ENCODE measurements at places on chromosomes 3 and 15.

DNA sequence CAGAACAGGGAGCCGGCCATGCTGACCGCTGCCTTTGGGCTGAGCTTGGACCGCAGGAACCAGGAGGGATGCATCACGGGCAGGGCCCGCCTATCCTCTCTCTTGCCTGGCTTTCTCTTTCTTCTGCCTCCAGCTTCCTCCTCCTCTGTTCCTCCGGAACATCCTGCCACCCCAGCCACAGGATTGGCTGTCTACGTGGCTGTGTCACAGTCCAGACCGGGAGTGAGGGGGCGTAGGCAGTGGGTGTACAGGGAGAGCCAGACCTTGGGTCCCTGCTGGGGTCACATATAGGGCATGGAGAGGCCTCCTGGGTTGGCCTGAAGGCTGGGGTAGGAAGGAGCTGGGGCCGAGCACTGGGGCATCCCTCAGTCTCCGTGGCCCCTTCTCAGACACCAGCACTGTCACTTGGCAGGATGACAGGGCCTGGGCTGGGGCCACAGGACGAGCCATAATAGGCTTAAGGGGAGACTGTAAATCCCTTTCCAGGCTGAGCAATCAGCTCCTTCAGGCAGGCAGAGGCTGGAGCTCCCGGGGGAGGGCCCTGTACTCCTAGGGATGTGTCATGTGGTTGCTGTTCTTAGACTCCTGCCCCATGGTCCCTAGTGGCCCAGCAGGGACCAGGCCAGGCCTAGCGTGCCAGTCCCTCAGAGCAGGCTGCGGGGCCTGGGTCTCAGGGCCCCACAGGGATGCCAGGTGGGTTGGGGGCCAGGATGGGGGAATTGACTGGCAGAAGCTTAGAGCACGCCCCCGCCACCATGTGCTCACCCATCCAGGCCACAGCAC, 25.4 kb downstream of the LINGO1 start:
- DNase-seq = peak; percentile 53

DNA sequence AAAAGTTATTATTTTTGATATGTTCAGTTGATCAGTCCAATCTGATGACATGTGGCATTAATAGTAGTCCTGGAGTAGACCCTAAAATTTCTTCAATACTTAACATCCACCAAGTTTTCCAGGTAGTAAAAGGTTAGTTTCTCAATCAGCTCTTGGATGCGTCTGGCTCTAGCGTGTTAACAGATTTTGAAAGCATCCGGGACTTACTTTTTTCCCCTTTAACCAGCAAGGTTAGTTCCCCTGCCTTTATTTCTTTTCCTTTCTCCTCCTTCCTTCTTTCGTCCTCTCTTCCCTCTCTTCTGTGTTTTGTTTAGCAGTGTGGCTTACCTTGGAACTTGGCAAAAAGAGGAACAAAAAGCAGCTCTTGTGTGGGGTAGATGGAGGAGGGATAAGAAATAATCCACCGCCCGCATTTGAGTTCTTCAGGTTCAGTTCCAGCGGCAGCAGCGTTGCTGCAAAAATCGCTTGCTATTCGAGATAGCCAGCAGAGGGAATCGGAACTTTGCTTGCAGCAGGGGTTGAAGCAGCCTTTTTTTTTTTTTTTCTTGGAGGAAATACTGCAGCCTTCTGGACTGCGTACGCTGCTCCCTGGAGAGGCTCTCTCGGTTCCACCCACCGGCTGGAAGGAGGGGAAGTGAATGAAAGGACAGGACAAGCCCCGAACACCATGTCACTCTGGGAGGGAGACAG, at the start of gene RBMS3:
Gene RBMS3, plus strand, starts transcription at position 668 of the 690 bp plus-strand sequence.
- DNase-seq = peak; percentile 97

- DNase-seq = peak; percentile 45
Observed at GRCh38 chr3:25235466-25235865, 192.6 kb upstream of the RARB start.

DNA sequence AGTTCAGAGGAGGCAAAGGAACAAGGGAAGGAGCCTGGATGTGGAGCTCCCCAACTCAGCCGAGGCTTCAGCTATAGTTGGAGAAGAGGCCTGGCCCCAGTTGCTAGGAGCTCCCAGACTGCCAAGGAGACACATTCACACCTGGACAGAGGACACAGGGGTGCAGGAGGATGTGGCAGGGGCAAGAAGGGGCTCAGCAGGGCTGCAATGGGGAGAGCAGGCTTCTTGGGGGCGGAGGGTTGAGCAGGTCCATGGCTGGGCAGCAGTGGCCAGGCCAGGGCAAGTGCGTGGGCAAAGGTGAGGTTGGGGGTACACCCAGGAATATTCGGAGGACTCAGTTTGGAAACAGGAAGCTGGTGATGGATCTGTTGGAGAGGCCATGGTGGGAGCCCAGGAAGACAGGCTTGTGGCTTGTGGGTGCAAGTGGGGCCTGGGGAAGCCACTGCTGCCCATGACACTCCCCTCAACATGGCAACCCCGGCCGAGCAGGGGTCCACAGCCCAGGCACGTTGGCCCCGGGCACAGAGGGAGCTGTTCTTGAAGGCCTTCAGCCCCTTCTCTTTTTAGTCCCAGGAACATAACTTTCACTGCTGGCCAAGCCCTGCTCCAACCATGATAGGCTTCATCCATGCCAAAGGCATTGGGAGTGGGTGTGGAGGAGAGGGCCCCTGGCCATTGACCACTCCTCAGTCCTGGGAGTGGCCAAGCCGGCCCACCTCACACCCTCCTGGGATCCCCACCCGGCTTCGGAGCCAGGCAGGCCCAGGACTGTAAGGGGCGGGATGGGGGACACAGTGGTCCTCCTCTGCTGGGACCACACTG, 33.3 kb downstream of the TSPAN3 start:
- DNase-seq = no peak

- DNase-seq = no peak
Observed at GRCh38 chr15:57427367-57427821, 51.1 kb downstream of the CGNL1 start.

DNA sequence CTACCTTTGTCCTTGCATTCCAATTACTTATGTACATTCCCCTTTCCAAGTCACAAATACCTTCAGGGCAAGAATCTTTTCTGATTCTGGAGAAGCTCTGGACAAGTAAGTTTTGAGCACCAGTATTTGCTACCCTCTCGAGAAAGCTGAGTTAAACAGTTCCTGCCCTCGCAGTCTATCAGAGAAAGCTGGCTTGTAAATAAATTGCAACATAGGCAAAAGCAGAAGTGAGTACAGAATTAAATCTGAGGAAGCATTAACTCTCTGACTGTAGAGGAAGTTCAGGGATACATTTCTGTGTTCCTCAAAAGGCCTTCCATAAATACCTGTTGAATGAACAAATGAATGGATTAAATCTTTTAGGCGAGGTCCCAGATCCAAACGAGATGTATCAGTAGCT, 1.2 kb downstream of the OSBPL11 start:
- DNase-seq = peak; percentile 19

GRCh38 chr3:55409806-55410205, 77.3 kb downstream of the WNT5A start:
- no peak for DNase-seq

DNA sequence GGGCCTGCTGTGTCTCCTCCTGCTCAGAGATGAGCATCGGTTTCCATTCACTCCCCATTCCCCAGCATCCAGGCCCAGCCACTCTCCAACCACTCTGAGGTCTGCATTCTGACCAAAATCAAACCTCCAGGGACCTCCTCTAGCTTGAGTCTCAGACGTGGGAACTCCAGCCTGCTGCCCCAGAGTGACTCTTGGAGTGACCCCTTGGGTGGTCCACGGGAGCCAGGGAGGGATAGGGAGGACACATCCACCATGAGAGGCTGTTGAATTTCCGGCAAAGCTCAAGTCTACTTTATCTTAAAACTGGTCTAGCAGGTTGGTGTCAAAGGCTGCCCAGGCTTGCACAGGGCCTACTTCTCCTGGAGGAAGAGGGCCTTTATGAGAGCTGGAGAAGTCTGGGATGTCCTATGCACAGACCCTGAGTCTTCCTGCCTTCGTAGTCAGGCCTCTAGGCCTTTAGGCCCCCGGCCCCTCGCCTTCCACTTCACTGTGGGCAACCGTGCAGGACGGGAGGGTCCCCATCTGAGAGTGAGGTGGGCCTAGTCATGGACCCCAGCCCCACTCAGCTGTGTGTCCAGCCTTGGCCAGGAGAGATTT, 8.9 kb downstream of the CISH start:
- DNase-seq = no peak

DNA sequence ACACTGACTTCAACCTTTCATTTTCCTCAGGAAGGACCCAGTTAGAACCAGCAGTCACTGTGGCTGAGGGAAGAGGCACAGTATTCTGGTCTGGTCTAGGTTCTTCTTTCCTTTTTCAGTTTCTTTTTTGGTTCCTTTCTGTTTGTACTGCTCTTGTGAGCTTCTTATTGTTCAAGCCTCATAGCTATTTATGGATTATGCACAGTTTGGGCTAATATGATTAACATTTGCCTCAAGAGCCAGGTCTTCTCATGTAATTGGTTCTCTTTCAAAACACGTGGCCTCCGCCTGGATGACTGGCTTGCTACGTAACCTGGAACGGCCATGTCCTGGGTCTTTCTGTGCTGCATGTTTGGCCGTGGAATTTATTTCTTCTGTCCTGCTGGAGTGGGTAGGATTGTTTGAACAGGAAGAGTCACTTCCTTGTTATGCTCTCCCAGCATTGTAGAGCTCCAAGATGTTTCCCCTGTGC, 43.3 kb downstream of the RBMS3 start:
- peak; percentile 89 for DNase-seq

DNA sequence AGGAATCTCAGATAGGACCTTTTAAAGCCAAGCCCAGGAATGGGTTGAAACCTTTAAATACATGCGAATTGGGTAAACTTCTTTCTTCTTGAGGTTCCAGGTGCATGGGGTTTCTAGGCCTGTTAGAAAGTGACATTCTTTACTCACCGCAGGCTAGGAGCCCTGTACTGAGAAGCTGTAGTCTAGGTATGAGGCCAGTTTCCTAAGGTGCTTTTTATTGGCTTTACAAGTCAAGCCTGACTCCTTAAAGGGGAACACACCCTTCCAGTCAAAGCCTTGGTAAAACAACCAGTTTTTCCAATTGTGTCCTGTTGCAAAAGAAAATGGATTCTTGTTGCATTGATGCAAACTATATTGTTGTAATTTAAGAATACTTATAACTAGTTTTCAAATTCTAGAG, 76.1 kb upstream of the ATP11B start:
- no peak for DNase-seq

GRCh38 chr3:125160606-125161371, 51.8 kb downstream of the SLC12A8 start:
- DNase-seq = no peak

DNA sequence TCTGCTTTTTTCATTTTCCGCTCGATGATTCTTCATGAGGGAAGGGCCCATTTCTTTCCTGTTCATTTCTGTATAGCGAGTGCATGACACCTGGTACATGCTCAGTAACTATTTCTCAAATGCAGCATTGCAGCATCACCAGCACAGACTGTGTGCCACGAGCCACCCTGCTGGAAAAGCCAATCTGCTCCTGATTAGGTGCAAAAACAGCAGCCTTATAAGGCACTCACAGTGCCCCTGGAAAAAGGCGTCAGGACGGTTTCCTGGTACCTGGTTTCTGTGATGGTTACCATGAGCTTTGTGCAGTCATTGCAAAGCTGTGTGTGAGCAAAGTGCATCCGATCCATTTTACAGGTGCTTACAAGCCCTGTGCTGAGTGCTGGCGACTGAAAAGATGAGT, 15.8 kb downstream of the ST8SIA2 start:
- no peak for DNase-seq

DNA sequence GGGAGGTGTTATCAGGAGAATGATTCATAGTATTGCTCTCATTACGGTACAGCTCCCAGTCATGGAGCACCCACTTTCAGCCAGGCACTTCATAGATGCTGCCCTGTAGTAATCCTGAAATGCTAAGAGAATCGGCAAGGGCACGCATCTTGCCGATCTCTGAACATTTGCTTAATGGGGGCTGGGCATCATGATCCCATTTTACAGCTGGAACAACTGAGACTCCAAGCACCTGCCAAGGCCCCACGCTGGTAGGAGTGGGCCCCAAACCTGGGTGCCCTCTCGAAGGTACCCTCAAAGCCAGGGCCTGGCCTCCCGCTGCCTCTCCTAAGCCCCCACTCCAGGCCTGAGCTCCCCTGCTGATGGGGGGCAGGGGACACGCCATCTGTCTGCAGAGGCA, 47.3 kb downstream of the RPN1 start:
- no peak for DNase-seq
